ENCODE measurements at places on chromosomes 2 and 18.

DNA sequence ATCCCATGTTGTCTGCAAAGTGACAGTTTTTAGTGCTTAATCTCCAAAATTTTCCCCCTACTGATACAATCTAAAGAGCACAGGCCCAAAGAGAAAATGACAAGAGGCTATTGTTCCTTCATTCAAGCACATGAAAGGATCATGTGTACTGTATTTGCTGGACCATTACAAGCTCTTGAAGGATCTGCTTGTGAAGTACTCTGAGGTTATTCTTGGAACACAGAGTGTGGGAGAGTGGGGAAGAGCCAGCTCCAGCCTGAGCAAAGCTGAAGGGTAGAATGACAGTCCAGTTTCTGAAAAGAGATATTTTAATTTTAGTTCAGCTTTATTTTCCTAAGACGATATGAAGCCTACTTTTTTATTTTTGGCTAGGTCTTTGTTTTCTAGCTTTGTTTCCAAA is 112.2 kb downstream of the GALNT3 start:
- DNase-seq, result no peak

DNA sequence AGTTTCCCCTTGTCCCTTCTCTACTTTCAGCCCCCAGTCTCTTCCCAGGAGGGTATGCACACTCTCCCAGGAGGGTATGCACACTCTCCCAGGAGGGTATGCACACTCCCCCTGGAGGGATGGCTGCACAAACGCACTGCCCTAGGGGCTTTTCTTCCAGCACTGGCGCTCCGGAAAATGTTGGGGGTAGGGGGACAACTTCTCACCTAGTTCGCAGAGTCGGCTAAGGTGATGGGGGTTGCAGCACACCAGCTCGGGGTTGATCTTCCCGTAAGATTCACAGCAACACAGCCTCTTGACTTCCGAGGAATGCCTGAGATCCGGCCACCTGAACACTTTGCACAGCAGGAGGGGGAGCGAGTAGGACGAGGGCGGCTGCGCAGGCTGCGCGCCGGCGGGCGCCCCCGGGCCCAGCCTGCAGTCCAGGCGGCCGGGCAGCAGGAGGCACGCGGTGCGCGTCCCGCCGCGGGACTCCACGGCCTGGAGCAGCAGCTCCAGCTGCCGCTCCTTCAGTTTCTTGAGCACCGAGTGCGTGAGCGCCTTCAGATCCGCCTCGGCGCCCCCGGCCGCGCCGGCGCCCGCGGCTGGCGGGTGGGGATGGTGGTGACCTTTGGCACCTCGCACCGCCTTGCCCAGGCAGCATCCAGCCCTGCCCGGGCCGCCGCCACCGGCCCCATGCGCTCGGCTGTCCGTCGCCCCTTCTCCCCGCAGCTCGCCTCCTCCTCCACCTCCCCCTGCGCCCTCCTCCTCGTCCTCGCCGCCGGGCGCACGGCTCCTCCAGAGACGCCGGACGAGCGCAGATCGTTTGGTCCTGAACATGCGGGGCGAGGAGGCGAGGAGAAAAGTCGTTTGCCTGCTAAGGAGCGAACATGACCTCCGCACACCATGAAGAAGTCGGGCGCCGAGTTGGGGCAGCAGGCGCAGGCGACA is 894 bp downstream of the SMAD7 start:
- peak; percentile 51 for DNase-seq

- no peak for DNase-seq
Observed at GRCh38 chr2:178627401-178627800, 147.1 kb downstream of the PLEKHA3 start.

- no peak for DNase-seq
Observed at GRCh38 chr18:24400587-24400986, 3.0 kb upstream of the OSBPL1A start.

DNA sequence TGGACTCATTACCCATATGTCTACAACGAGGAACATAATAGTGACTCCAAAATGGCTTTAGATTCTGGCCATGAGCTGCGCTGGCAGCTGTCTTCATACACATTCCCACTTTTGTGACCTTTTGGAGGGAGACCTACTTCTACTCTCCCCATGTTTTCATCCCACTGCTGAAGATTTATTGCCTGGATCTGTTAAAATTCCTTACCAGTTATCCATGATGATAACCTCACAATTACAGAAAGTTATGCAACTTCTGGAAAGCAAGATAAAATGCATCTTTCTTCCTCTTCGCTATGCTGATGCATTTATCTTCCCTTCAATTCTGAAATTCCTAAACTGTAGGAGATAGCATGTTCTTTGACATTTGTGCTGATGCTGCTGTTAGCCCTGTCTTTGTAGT is 855.3 kb downstream of the SLC4A3 start:
- no peak for DNase-seq

GRCh38 chr2:136424112-136424511 is 306.2 kb upstream of the CXCR4 start:
- DNase-seq, result no peak

DNA sequence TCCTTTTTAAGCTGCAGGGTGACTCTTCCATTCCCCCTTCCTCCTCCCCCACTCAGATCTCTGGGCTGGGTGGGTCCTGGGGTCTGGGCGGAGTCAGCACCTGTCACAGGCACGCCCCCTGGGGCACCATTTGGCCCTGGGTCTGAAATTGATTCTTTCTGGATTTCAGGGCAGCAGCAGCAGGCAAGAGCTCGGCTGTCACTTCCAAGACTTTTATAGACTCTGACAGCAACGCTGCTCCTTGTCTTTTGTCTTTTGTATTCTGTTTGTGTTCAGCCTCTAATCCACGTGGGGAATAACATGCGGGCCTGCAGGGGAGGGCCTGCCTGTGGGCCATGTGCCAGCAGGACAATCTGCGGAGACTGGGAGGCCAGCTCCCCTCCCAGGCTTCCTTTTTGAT is 3.9 kb downstream of the BOD1L2 start:
- DNase-seq, result peak; percentile 67

DNA sequence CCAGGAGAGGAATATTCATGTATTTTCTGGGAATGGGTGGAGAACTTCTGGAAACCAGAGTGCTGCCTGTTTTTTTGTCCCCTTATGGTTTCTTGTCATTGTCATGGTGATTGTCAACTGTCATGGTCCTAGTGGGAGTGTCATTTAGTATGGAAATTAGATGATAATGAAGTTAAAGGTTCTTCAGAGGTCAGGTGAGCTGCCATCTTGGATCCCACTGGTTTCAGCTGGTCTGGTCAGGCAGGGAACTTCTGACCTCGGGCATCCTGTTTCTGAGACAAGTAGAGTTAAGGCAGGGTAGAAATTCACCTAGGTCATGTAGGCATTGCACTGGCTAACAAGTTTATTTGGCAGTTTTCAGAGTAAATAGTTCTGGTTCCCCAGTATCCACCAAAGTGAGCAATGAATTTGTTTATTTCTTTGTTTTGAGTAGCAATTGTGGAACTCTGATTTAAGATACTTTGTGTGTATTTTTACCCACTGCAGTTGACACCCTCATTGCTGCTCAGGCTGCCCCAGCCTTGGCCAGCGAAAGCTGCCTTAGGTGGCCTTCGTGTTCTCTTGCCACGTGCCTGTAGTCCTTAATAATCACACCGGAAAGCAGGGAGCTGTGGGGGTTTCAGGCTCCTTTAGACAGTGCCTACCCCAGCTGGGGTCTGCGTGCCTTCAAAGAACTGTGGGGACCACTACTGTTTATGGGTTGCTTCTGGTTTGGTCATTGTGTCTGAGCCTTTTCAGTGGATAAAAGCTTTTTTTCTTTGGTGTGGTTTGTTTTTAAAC is 48.7 kb downstream of the NCK2 start:
- no peak for DNase-seq

DNA sequence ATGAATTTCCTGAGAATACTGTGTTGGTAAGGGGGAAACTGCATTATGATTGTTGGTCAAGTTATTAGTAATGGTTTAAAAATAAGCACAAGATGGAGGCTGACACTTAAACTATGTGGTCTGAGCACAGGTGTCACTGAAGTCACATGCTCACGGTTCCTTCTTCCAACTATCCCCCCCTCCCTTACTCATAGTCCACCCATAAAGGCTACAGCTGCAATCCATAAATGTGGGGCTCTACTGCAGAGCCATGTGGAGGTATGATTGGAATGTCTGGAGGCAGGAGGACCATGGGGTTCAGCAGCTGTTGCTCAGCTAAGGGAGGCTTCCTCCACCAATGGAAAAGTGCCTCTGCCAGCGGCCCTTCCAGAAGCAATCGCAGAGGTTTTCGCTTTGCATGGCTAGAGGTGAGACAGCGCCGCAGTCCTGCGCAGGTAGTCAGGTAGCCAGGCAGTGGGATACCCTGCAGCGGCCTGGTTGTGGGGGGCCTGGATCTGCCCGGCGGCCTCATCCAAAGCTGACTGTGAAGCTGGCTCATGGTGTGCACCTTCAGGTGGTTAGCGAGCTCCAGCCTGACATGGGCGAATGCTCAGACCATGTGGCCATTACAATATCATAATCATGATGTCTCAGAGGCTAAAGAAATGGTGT is 249.6 kb downstream of the DCDC2C start:
- DNase-seq, result no peak

DNA sequence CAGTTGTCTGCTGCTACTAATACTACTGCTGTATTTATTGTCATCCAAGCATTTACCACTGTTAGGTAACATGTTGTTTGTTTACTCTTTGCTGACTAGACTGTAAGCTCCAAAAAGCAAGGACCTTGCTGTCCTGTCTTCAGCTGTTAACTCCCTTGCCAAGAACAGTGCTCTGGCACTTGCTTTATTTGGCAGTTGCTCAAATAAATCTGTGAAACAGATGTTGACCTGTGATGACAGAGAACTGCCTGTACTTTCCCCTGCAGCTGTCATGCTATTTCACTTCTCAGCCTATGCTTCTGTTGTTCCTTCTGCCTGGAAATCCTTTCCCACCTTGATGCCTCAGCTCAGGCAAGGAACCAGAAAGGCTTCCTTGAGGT is 181.2 kb downstream of the ATAD2B start:
- no peak for DNase-seq
